Head of caudate nucleus (tissue), 42 donors: ENCODE measurements at places on chromosomes 1 and 21.

GRCh38 chr1:226942392-226942791 is 2.3 kb downstream of the COQ8A start:
- DNase-seq: no peak

- no peak for DNase-seq
These were observed 44.6 kb downstream of the CD247 start for GRCh38 chr1:167473761-167474160.

- DNase-seq: no peak
These were observed 275.0 kb downstream of the GRIK3 start for GRCh38 chr1:36759355-36759754.

DNA sequence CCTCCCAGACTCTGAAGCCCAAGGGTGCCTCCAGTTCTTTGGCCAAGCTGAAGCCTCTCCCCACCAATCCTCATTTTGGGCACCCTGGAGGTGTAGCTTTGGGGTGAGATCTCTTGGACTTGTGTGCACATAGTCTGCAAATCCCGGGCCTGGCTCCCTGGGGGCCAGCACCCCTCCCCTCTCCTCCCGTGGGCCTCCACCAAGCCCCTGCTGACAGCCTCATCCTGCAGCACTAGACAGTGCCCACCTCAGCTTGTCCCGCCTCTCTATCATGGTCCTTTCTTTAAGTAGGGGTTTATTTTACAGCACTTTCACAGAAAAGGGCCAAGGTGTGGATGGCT is 3.2 kb downstream of the GJC2 start:
- DNase-seq: peak; percentile 2

DNA sequence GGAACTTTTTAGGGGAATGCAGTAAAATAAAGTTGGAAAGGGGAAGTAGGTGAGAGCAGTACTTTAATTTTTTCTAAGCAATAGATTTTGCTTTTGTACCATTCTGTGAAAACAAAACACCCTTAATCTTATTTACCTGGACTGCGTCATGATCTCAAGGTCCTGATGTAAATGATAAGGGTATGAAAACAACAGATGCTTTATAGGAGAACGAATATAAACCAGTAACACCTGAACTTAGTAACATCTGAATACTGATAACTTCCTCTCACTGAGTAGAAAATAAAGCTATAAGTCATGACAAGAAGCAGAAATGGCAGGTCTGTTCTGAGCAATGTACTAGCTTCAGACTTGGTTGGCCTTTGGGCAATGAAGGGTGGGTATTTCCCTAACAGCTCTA is 77.7 kb downstream of the GDAP2 start:
- DNase-seq: no peak

DNA sequence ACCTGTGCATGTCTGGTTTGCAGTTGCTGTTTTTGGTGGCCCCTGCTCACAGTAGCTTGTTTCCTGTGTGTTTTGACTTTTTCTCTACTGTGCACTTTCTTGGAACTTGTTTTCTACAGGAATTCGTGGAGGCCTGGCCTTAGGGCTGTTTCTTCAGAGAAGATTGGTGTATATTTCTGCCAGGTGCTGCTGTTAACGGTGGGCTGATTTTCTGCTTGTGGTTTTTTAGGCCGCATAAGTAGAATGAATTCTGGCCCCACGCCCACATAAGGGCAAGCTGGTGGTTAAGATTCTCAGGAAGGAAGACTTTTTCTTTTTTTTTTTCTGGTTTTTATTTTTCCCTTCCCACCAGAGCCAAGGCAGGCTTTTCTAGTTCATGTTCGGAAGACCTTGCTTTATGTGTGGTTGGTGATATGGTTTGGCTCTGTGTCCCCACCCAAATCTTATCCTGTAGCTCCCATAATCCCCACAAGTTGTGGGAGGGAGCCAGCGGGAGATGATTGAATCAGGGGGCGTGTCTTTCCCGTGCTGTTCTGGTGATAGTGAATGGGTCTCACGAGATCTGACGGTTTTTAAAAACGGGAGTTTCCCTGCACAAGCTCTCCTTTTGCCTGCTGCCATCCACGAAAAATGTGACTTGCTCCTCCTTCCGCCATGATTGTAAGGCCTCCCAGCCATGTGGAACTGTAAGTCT is 71.5 kb upstream of the DISP3 start:
- no peak for DNase-seq

GRCh38 chr1:44312399-44313196 is 42.5 kb downstream of the ERI3 start:
- no peak for DNase-seq

DNA sequence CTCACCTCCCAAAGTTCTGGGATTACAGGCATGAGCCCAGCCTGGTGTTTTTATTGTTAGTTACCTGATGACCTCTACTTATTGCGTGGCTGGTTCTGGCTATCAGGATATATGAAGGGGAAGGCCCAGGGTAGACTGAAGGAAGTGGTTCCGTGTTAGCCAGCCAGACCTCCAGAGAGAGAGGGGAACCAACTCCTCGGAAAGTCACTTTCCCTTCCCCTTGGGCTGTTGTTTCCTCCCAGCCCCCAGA is 2.5 kb upstream of the RCSD1 start:
- DNase-seq: no peak

- no peak for DNase-seq
These were observed 83.4 kb upstream of the ABCD3 start for GRCh38 chr1:94334764-94335163.

GRCh38 chr1:203095061-203095690 is 9.4 kb upstream of the MYOG start:
- DNase-seq: no peak

DNA sequence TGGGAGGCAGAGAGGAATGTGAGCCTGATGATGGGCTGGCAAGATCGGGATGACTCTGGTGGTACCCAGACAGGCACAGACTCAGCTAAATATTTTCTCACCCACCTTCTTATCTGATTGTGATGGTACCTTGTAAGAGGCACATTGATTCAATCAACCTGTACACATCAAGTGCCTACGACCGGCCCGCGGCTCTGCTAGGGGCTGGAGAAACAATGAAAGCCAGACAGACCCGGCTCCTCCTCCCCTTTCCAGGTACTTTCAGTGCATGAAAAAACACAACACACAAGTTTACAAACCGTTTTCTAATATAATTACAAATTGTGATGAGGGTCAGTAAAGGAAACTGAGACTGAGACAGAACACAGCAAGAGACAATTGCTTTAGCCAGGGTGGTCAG is 115.0 kb downstream of the LACTBL1 start:
- DNase-seq: no peak

DNA sequence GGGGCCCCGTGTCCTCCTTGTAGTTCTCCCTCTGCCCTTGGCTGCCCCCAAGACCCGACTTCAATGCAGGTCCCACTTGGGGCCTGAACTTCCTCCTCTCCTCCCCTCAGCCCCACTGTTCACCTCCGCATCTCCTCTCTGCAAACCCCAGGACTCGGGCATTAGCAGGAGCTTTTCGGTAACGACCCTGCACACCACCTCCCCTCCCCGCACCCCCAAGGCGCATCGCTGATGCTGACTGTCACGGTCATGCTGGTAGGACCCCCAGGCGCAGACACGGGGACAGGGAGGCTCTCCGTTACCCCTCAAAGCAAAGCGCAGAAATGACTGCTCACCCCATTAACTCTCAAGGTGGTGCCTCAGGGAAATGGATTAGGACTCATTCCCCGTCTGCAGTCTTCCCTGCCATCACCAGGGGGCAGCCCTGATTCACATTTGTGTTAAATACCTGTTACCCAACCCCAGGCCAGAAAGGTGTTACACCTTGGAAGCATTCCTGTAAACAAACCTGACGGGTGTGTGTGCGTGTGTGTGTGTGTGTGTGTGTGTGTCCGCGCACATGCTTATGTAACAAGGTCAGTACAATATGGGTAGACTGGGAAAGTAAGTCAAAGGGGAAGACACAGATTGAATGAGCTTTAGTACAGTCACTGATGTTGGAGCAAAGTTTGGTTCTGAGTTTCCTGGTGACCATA is 6.4 kb upstream of the GUCA2B start:
- DNase-seq: peak; percentile 81

- DNase-seq: no peak
These were observed 12.6 kb downstream of the TINAGL1 start for GRCh38 chr1:31588751-31589515.

- DNase-seq: no peak
These were observed 58.7 kb upstream of the WDR26 start for GRCh38 chr1:224493269-224493668.

DNA sequence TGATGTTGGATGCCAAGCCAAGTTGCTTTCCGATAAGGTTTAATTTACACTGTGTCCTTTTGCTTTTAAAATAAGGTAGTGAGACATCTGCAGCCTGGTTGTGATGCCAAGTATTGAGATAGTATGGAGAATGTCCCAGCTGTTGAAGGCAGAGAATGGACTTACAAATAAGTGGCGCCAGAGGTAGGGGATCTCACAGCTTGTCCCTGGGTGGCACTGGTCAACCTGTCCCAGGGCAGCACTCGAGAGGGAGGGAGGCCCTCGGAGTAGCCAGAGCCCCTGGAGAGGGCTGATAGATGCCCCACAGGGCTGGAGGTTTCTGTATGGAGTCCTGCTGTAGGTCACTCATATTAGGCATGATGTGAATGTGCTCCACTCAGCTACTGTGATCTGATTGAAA is 98.5 kb downstream of the GALNT2 start:
- no peak for DNase-seq

DNA sequence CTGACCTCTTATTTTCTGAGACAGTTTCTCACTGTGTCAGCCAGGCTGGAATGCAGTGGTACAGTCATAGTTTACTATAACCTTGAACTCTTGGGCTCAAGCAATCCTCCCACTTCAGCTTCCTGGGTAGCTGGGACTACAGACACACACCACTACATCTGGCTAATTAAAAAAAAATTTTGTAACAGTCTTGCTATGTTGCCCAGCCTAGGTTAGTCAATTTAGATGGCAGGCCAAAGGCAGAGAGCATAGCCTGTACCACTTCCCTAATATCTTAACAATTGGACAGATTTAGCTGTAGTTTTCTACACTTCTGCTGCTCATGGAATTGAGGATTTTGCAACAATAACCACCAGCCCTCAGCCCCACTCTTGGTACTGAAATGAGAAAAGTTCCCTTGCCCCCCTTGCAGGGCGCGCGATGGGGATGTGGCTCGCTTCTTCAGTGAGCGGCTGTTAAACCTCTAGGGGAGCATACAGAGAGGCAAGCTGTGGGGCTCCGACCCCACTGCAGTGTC is 34.9 kb upstream of the PTGFRN start:
- DNase-seq: no peak

GRCh38 chr1:226654046-226654667 is 84.9 kb downstream of the ITPKB start:
- DNase-seq: no peak

GRCh38 chr21:19807201-19807600 is 1191.0 kb upstream of the NCAM2 start:
- DNase-seq: no peak

GRCh38 chr1:180040034-180040433 is 85.4 kb downstream of the CEP350 start:
- peak; percentile 52 for DNase-seq

DNA sequence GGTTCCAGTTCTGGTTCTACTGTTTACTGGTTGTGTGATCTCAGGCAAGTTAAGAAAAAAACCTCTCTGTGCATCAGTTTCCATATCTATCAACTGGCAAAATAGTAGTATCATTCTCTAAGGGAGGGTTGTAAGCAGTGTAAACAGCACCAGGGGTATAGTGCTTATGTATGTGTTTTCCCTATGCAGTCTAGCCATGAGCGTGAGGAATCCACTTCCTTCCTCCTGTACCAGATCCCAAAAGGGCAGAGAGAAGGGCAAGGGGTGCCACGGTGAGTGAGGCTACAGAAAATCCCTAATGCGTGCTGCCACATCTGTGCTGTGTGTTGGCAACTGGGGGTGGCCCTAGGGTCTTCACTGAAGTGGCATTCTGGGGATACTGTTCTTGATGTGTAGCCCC is 18.4 kb upstream of the RNF19B start:
- DNase-seq: no peak

- no peak for DNase-seq
These were observed 84.7 kb downstream of the RABGAP1L start for GRCh38 chr1:174244017-174244416.

DNA sequence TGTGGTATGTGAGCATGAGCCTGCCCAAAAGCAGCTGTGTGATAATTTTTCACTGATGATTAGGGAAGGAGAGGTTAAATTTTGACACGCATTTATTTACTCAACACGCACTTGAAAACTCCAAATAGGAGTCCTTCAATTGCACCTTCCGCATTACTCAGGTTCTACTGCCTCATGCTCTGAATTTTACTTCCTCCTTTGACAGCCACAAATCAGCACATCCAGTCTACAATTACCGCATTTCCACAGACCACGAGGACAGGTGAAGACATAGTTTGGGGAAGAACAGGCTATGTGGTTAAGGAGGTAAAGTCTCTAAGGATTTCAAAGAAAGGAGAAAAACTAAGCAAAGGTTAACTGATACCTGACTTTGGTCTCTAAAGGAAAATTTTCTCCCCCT is 2.6 kb downstream of the CAPN8 start:
- no peak for DNase-seq

GRCh38 chr1:186054932-186055331 is 320.1 kb downstream of the TPR start:
- DNase-seq: no peak

DNA sequence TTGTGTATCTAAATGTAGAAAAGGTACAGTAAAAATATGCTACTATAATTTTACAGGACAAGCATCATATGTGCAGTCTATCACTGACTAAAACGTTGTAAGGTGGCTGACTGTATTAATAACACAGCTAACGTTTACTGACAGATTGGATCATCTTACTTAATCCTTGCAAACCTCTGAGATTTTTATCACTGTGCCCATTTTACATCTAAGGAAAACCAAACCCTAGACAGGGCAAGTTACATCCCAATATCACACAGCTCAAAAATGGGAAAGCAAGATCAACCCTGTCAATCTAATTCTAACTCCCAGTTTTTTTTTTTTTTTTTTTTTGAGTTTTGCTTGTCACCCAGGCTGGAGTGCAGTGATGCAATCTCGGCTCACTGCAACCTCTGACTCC is 7.5 kb upstream of the RIT1 start:
- DNase-seq: no peak

GRCh38 chr1:177505905-177506590 is 335.3 kb downstream of the BRINP2 start:
- no peak for DNase-seq

DNA sequence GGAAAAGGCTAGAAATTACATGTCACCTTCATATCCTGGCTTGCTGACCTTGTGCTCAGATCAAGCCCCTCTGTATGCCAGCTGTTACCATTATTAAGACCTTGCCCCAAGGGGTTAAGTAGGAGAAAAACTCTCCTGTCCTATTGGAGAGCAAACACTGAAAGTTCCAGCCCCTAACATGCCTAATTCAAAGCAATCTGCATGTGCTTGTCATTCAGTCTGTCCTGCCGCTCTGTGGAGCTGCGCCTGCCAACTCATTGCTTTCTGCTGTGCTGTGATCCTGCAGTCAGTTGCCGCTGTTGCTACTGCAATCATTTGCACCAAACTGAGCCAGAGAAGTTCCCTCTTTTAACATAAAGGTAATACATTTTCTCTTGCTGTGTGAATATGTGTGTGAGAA is 113.4 kb downstream of the DISP1 start:
- DNase-seq: peak; percentile 16

- no peak for DNase-seq
These were observed 1.4 kb downstream of the TARBP1 start for GRCh38 chr1:234477386-234478151.
